SIG-M5 (cell line): ENCODE measurements at places on chromosomes 2 and 18.

GRCh38 chr18:14974576-14974975 is 226.6 kb downstream of the ANKRD30B start:
- no peak for DNase-seq

- DNase-seq: no peak
Measured at GRCh38 chr18:27382567-27383216, 197.6 kb upstream of the CHST9 start.

DNA sequence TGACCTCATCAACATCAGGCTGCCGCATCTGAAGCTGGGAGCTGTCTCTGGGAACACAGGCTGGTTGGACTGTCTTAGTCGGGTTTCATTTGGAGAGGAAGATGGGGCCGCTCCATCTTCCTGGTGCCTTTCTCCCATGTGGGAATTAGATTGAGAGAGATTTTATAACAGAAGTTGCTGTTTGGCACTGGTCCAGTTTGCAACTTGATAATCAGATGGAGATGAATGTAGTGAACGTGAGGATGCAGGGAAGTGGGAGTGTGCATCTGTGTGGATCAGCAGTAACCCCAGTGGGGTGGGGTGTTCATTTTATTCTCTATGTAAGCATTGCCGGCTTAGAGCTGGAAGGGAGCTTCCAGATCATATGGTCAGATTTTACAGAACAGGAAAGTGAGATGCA is 250.9 kb downstream of the DCDC2C start:
- no peak for DNase-seq

DNA sequence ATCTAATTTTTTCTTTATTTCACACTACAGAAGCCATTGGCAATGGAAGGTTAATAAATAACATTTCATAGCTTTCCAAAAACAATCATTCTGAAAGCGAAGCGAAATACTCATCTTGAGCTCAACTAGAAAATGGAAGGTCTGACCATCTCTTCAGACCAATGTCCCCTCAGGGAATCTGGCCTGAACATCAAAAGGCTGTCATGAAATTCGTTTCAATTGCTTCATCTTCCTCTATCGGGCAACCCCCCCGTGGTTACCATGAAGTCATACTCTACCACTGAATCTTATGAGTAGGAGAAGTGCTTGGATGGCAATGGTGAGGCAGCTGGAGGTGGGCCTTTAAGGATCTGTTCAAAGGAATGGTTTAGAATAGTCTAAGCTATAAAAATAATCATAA is 22.9 kb upstream of the CYTIP start:
- DNase-seq: no peak

DNA sequence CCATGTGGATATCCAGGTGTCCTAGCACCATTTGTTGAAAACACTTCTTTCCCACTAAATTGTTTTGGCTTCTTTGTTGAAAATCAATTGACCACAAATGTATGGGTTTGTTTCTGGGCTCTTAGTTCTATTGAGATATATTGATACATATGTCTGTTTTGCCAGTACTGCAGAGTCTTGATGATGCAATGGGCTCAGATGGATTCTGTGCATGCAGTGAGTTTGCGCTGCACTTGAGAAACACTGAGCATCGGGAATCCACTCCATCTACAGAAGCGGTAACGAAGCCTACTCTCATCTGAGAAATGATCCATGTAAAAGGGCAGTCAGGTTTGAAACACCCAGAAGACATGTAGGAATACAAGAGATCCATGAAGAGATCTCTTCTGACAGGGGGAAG is 21.9 kb upstream of the DNAJC10 start:
- no peak for DNase-seq

DNA sequence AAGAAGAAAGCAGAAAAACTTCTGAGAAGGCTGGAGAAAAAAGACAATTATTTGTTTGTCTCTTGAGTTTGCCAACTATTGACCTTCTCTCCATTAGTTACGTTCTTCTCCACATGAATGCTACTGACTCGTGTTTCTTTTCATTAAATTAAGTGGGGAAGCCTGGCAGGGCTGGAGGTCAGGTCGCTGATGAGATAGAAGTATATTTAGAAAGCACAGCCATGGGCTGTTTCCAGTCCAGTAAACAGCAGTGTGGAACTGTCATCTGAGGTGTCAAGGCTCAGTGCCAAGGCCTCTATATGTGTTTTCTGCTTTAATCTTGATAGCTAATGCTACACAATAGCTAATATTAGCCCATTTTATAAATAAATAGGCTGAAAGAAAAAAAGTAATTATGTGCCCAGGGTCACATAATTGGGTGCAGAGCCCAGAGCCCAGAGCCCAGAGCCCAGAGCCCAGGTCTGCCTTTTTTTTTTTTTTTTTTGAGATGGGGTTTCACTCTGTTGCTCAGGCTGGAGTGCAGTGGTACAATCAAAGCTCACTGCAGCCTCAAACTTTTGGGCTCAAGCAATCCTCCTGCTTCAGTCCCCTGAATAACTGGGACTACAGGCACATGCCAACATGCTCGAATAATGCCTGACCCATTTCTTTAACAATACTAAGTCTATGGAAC is 6.3 kb downstream of the MSGN1 start:
- no peak for DNase-seq

GRCh38 chr2:197889041-197889440 is 84.6 kb downstream of the PLCL1 start:
- DNase-seq: peak; percentile 58

DNA sequence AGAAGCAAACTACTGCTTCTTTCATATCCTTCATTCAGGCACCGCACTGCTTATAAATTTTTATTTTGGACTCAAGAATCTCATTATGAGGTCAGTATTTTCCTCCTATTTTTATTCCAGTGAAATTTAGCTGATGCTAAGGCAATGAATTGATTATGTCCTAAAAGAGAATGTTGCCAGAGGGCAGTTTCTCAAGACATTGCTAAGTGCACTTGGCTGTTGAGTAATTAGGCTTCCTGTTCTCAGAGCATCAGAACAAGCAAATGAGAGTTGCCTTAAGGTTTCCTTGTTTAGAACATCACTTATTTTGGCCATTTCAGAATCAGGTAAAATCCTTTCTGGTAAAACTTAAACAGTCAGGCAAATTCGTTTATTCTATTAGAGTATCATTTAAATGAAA is 548.6 kb upstream of the ZEB2 start:
- no peak for DNase-seq

GRCh38 chr2:219886615-219887014 is 259.2 kb downstream of the SLC4A3 start:
- no peak for DNase-seq

DNA sequence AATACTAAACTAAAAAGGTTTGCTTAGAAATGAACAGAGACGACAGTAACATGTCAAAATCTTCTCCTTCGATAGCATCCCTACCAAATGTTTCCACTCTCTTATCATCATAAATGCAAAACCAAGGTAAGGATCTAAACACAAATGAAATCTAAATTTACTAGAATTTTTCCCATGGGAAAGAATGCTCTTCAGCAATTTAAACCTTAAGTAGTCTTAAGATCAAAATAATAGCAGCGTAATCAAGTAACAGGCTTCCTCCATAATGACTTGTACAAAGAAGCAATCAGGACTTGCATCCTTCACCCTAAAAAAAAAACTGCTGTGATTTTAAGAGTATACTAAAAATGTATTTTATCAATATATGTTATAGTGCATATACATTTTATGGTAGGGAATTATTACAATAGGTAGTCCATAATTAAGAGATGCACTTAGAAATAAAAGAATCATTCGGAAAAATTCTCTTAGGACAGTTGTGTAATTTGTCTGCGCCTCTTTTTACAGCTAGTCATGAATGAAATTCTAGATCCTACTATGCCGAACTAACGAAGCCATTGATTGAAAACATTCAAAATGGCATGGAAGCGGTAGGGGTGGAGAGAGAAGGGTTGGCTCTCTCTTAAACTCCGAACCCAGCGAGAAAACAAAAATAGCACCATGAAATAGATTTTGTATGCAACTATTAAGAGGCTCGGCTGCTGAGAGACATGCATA is 1.3 kb downstream of the PGAP1 start:
- no peak for DNase-seq

GRCh38 chr2:53755121-53755520 is 12.5 kb upstream of the CHAC2 start:
- DNase-seq: no peak

GRCh38 chr18:7924616-7925015 is 357.5 kb downstream of the PTPRM start:
- no peak for DNase-seq

GRCh38 chr18:12770469-12771219 is 67.8 kb downstream of the PSMG2 start:
- no peak for DNase-seq

GRCh38 chr18:13910986-13911385 is 4.3 kb downstream of the MC2R start:
- no peak for DNase-seq

DNA sequence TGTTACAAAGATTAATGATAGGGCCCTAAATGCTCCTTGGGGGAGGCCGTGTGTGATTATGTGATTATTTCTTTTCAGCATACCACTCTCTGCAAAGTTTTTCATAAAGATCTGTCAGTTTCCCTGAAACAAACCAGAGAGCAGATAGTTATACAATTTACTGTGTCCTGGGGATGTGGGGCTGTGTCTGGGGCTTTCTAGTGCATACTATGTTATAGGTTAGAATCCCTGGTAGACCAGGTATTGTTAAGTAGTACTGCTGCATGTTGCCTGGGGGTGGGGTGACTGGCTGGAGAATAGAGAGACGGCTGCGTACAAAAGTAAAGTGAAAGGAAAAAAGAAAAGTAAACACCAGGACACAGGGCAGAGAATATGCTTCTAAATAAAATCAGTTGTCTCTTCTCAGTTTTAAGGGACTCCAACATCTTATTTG is 3.3 kb upstream of the CCBE1 start:
- no peak for DNase-seq

GRCh38 chr18:79480171-79481045 is 84.7 kb downstream of the NFATC1 start:
- no peak for DNase-seq

DNA sequence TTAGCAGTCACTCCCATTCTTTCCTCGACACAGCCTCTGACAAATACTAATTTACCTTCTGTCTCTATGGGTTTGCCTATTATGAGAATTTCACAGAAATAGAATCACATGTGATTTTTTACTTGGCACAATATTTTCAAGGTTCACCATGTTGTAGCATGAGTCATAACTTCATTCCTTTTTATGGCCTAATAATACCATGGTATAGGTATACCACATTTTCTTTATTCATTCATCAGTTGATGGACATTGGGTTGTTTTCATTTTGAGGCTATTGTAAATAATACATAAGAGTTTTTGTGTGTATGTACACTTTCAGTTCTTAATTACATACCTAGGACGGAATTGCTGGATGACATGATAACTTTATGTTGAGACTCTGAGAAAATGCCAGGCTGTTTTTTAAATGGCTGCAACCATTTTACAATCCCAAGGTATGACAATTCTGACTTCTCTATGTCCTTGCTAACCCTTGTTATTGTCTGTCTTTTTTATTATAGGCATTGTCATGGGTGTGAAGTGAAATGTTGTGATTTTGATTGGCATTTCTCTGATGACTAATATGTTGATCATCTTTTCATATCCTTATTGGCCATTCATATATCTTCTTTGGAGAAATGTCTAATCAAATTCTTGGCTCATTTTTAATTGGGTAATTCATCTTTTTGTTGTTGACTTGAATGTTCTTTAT is 87.9 kb downstream of the IRS1 start:
- DNase-seq: no peak

DNA sequence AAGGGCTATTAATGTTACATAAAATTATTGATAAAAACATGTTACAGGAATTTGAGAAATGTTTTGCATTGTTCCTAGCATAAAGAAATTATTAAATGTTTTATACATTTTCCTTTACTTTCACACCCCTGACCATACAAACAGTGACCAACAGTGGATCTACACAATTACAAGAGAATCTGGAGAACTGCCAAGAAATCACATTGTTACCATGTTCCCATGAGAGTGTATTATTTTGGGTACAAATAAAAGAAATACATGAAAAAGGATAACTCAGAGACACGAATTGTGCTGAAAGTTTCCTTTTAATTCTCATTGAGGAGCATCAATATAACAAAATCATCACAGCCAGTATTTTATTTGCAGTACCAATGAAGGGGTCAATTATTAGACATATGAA is 150.1 kb downstream of the WDPCP start:
- no peak for DNase-seq

DNA sequence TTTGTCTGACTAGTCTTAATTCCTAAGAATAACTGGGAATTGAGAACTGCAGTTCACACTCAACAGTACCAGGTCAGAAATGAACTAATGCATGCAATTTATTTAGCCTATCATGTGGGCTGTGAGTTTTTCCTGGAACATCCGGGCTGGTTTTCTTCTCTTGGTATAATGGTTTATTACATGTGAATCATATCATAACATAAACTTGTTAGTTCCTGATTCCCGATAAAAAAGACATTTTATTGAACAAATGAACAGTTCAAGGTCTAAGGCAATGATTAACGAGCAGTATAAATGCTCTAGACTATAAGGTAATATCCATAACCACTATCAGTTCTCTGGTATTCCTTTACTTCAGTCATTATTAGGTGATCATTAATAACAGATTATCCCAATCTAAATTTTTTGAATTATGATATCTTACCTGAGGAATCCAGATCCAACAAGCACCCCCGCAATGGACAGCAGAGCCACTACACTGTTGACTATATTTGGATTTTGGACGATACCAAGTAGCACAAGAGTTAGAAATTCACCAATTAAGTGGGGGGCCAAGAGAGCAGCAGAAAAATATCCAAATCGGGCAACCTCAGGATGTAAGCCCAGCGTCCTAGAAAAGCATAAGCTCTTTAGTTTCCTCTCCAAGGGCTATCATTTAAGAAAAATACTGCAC is 19.0 kb downstream of the ABCG5 start:
- DNase-seq: no peak

- no peak for DNase-seq
Measured at GRCh38 chr2:105470979-105471378, 72.1 kb upstream of the FHL2 start.

DNA sequence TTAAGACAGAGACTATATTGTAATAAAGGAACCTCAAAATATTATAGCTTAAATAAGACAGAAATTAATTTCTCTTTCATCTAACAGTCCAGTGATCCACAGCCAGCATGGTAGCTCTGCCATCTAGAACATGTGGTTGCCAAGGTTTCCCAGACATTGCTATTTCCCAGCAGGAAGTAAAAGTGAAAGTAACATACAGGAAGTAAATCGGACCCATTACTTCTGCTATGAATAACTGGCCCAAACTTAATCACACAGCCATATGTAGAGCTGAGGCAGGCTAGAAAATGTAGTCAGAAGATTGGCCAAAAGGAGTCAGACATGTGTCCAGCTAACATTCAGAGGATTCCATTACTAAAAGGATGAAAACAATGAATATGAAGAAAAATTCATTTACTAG is 71.0 kb downstream of the NOL4 start:
- DNase-seq: no peak

GRCh38 chr2:119366161-119366648 is 429 bp downstream of the C2orf76 start:
- no peak for DNase-seq

GRCh38 chr18:44850001-44850400 is 169.3 kb downstream of the SETBP1 start:
- DNase-seq: no peak

DNA sequence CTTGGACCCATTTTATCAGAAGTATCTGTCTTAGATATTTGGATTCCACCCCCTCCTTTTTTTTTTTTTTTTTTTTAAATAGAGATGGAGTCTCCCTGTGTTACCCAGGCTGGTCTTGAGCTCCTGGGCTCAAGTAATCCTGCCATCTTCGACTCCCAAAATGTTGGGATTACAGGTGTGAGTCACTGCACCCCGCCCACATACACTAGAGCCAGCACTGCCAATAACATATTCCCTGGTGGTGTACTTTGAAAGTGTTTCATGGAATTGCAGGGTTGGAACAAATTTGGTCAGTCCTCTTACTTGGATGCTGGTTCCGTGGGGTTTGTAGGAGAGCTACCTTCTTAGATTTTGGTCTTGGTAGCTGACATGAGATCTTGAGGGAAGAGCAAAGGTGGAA is 15.0 kb downstream of the PDCL3 start:
- no peak for DNase-seq
